ENCODE measurements at places on chromosomes 7 and 10. TPM values are rescaled to one million over a fixed set of nuclear protein-coding genes. Genes with fewer than 3 reads are reported as not detected.

The NXPH1 gene
- not detected for total RNA-seq

The AUTS2 gene
- total RNA-seq: 3.2 TPM

The FRAT2 gene
- total RNA-seq: 2.9 TPM

The TFPI2 gene
- total RNA-seq: 1,067 TPM

The ZNF425 gene
- 4.1 TPM for total RNA-seq

The OPN1SW gene
- total RNA-seq: not detected

The A1CF gene
- not detected for total RNA-seq

The RPEL1 gene
- total RNA-seq: under 0.01 TPM

The KLLN gene
- 0.97 TPM for total RNA-seq

The SCART1 gene
- total RNA-seq: 0.54 TPM

The ZP3 gene
- 0.54 TPM for total RNA-seq

The NEUROD6 gene
- total RNA-seq: not detected

The POLR2J2 gene
- total RNA-seq: 1.6 TPM

The NME8 gene
- not detected for total RNA-seq

The CALML5 gene
- not detected for total RNA-seq

The LRRD1 gene
- not detected for total RNA-seq

The UNCX gene
- total RNA-seq: not detected

The KDM7A gene
- total RNA-seq: 3.7 TPM

The ENKUR gene
- total RNA-seq: not detected

The KIAA1549 gene
- total RNA-seq: 1.3 TPM

The AIFM2 gene
- 12.1 TPM for total RNA-seq

The ETV1 gene
- total RNA-seq: 6.3 TPM

The KCP gene
- total RNA-seq: not detected

The RRP12 gene
- 12.5 TPM for total RNA-seq

The BAIAP2L1 gene
- total RNA-seq: 1.3 TPM

The CUZD1 gene
- 0.18 TPM for total RNA-seq

The HOXA13 gene
- total RNA-seq: not detected

The FIGNL1 gene
- 7.5 TPM for total RNA-seq

The POLD2 gene
- 69.1 TPM for total RNA-seq

The SAP25 gene
- total RNA-seq: not detected

The FAM24B gene
- total RNA-seq: not detected

The EBLN1 gene
- total RNA-seq: not detected

The RBP3 gene
- total RNA-seq: not detected

The AGAP5 gene
- 0.49 TPM for total RNA-seq

The CACNA2D1 gene
- total RNA-seq: 69.7 TPM

The PTPN20 gene
- total RNA-seq: not detected

The FOXI2 gene
- total RNA-seq: not detected

The FRAT1 gene
- total RNA-seq: 3.1 TPM

The CPA5 gene
- not detected for total RNA-seq

The EIF5AL1 gene
- total RNA-seq: 0.18 TPM

The BCL7B gene
- total RNA-seq: 33.2 TPM

Data from cardiac atrium fibroblast (primary cell).